ENCODE measurements at places on chromosomes 3 and 15. TPM values are rescaled to one million over a fixed set of nuclear protein-coding genes. Genes with fewer than 3 reads are reported as not detected.

GRCh38 chr15:93485438-93486327 lies 396.7 kb upstream of the RGMA start:
- no peak for ATAC-seq

Gene PBRM1
- 74.2 TPM for total RNA-seq

DNA sequence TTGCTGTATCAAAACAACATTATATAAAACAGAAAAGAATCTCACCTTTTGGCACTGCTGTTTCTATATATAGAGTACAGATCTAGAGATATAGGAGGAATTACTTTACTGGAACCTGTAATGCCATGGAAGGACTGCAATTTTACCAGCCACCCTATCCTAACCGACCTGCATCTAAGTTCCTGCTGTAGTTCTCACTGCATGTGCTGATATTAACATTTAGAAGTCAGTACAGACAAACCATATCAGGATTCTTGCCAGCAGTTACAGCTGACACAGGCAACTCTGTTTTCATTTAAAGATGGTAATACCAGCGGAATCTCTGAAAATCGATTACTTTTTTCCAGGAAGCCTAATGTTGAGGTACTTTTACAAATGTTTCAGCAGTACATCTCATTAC lies 73.4 kb upstream of the MYO5C start:
- no peak for ATAC-seq

Gene RASA2
- 9.8 TPM for total RNA-seq

DNA sequence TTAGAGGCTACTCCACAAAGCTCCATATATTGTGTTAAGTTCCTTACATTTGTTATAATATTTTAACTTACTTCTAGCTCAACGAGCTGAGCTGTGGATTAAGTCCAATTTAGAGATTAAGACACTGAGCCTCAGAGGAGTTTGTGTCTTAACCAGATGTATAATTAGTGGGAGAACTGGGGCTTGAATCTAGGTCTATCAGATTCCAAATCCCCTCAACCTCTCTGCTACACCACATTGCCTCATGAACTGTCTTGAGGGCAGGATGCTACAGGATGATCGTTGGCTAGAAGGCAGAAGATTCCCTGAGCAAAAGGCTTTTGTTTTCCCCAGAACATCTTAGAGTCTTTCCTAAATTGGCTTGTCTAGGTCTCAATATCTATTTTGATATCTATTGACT lies 890.8 kb downstream of the NAALADL2 start:
- no peak for ATAC-seq

Gene TM4SF4
- total RNA-seq: 0.22 TPM

Gene TMOD2
- 7.7 TPM for total RNA-seq

Gene MCTP2
- total RNA-seq: 43.0 TPM

DNA sequence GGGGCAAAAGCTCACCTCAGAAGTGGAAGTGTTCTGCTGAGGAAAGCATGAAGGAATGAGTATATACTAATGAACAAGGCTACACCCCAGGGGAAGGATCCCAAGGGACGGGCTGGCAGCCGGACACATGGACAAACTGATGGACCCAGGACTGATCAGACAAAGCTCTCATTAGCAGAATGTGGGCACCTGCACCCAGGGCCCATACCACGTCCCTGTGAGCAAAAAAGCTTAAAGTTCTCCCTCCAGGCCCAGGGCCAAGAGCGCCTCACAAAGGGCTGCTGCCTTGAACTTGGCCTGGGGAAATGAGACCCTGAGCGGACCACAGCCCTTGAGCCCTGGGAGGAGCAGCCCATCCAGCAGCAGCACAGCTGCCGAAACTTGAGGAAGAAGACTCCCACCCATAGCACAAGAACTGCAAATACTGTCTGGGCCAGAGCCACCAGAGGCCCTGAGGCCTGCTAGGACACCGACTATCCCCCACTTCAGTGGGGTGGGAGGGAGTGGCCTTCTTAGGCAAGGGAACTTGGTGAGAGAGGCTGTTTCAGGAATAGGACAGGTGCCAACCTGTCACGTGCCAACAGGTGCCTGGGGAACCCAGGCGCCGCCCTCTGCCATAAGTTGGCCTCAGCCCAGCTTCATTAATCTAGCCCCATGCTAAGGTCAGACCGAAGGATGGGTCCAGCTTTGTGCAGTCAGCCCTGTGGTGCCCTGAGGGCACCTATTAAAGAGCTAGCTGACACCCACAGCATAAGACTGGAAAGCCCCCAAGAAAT lies 2.3 kb upstream of the GMPPB start:
- no peak for ATAC-seq

DNA sequence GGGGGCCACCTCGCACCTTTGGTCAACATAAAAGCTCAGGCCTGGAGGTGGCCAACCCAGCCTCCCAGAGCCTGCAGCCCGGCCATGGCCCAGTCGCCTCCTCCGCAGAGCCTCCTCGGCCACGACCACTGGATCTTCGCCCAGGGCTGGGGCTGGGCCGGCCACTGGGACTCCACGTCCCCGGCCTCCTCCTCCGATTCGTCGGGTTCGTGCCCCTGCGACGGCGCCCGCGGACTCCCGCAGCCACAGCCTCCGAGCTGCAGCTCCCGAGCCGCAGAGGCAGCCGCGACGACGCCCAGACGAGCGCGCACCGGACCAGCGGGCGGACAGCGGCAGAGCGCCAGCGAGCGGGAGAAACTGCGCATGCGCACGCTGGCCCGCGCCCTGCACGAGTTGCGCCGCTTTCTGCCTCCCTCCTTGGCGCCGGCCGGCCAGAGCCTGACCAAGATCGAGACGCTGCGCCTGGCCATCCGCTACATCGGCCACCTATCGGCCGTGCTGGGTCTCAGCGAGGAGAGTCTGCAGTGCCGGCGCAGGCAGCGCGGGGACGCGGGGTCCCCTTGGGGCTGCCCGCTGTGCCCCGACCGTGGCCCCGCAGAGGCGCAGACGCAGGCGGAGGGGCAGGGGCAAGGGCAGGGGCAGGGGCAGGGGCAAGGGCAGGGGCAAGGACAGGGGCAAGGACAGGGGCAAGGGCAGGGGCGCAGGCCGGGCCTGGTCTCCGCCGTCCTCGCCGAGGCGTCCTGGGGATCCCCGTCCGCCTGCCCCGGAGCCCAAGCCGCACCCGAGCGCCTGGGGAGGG lies at the start of gene MESP2:
MESP2 (plus strand) TSS at position 59 of the 799 bp plus-strand sequence; CDS start at position 85, 26 bp downstream.
- peak; percentile 93 for ATAC-seq

GRCh38 chr15:68224546-68225250 lies 4.8 kb downstream of the CLN6 start:
- no peak for ATAC-seq
